ENCODE measurements at places on chromosomes 16 and 17.

- peak; percentile 19 for DNase-seq
Measured at GRCh38 chr17:17523001-17523730, 27.0 kb upstream of the RASD1 start.

- no peak for DNase-seq
Measured at GRCh38 chr17:75227729-75228128, 22.2 kb downstream of the NUP85 start.

DNA sequence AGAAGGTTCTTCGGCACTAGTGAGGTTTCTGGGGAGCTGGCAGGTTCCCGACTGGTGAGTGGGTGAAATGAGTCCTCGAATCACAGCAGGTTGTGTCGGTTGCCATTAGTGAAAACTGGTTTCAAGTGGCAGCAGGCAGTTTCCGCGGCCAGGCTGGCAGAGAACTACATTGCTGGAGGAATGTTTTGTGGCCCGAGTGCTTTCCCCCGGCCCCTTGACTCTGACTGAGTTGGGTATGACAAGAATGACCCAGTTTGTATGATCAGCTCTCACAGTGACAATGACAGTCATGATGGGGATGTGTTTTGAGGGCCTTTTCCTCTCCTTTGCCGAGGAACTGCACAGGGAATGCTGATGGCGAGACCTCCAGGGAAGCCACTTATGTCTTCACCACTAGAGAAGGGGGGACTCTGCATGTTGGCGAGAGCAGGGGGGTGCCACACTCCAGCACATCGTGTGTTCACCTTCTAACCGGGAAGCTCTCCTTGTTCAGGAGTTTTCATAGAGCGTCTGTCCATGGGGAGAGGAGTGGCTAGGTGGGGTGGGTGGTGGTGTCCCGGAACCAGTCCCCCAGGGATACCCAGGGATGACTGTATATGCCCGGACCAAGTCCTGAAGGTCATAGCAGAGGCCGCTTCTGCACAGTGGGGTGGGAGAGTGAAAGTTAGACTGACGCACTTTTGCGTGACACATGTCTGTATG lies 206.0 kb upstream of the CHMP6 start:
- DNase-seq: no peak

DNA sequence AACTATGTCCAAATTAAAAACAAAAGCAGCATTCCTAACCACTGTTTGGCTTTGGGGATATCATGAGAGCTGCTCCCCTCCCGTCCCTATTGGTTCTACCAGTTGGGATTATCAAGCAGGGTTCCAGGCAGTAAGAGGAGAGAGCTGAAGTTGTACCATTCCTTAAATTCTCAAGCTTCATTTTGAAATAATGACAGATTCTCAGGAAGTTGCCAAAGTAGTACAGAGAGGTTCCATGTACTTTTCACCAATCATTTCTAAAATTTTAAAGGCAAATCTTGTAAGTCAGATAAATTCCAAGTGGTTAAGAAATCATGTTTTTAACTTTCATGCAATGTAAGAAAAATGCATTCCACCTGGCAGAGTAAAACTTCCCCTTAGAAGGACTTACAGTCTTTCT lies 36.9 kb downstream of the TEX2 start:
- DNase-seq: peak; percentile 16

GRCh38 chr17:77489239-77489892 lies 348.6 kb downstream of the SEC14L1 start:
- DNase-seq: no peak

DNA sequence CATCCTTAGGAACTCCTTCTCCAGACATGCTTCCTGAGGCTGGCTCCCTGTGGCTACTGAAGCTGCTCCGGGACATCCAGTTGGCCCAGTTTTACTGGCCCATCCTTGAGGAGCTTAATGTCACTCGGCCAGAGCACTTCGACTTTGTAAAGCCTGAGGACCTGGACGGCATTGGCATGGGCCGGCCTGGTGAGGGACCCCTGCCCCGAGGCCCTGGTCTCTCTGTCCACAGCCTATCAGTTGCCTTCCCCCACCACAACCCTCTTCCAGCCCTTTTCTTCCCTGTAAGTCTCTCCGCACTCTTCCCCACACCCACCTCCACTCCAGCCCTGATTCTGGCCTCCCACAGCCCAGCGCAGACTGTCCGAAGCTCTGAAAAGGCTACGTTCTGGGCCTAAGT lies 2.0 kb downstream of the TNK1 start:
- DNase-seq: no peak

DNA sequence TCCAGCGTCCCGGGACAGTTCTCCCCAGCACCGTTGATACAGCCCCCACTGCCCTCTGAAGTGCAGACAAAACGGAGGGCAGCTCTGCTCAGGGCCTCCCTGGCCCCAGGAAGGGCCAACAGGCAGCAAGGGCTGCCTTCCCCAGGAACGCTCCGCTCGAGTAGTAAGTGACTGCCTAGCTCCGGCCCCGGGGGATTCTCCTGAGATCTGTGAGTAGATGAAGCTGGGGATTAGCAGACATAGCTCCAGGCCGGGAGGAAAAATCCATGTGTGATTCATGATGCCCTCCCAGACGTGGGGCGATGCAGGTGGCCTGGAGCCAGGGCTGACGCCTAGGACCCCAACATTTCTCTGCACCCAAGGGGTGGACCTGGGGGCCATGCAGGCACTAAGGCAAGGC lies 85.3 kb downstream of the ENGASE start:
- no peak for DNase-seq

- no peak for DNase-seq
Measured at GRCh38 chr16:12749076-12749475, 54.6 kb downstream of the CPPED1 start.

DNA sequence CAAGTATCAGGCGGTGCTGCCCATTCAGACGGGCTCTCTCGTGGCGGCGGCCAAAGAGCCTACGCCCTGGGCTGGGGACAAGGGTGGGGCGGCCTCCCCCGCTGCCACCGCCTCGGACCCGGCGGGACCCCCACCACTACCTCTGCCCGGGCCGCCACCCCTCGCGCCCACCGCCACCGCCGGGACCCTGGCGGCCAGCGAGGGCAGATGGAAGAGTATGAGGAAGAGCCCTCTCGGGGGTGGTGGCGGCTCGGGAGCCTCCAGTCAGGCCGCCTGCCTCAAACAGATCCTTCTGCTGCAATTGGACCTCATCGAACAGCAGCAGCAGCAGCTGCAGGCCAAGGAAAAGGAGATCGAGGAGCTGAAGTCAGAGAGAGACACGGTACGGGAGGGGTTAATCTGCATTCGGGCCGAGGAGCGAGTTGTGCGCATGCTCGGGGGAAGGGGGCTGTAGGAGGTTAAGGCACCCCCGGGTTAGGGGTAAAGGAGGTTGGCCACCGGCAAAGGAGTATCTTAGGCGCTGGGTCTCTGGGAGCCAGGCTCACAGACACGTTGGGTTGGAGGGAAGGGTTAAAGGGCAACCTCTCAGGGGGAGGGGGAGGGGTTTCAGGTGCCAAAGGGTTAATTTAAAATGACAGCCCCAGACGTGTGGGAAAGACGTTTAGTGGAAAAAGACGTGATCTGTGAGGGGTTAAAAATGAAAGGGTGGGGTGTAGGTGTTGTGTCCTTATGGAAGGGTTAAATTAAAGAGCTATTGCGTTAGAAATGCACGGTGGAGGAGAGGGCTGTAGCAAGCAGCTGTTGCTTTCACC lies 1.4 kb downstream of the MSL1 start:
- peak; percentile 54 for DNase-seq

GRCh38 chr17:40602445-40603443 lies 37.5 kb upstream of the CCR7 start:
- no peak for DNase-seq

GRCh38 chr17:7318121-7318860 lies 3.1 kb upstream of the GPS2 start:
- no peak for DNase-seq

DNA sequence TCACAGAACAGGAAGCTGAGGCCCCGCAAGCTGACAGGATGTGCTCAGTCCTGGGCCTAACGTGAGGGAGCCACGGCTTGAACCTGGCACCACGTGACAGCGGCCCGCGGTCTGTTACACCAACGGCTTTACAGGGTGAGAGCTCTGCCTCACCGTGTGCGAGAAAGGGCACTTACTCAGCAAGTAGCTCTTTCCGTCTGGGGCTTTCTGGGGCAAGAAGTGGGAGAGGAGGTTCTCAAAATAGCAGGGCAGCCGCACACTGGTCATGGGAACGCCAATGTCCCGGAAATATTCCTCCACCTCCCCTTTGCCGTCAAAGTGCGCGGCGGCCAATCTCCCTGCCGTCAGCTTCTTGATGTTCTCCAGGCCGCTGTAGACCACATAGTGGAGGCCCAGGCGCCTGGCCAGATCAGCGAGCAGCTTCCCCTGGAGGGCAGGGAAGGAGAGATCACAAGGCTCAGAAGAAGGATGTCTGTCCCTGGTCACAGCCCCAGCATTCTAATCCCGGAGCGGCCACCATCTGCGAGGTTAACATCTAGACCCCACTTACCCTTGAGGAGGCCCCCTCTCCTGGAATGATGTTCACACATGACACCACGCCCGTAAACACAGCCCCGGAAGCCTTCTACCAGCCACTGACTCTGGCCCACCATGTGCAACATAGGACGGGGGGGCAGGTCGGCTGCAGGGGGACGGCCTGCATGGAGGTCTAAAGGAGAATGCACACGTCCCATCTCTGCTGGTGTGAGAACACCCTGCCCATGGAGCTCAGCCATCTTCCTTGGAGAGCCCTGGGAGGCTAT lies 8.2 kb downstream of the NMRAL1 start:
- no peak for DNase-seq

GRCh38 chr17:8954339-8954738 lies 11.2 kb downstream of the PIK3R5 start:
- DNase-seq: no peak

DNA sequence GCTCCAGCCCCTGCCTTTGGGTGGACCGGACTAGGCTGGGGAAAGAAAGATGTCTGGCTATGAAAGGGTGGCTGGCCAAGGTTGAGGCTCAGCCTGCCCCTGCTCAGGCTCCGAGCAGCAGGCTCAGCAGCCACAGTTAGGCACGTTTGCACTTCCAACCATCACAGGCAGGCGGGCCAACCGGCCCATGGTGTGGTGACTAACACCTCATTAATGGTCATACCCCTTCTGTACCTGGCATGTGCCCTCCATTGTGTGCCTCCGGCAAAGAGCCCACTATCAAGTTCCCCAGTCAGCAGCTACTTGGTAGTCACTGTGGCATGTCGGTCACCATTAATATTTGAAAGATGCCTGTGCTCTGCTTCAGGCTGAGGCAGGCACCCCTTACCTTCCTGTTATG lies 6.7 kb downstream of the TBC1D24 start:
- DNase-seq: no peak

- DNase-seq: no peak
Measured at GRCh38 chr16:57689762-57690558, 4.6 kb upstream of the DRC7 start.

DNA sequence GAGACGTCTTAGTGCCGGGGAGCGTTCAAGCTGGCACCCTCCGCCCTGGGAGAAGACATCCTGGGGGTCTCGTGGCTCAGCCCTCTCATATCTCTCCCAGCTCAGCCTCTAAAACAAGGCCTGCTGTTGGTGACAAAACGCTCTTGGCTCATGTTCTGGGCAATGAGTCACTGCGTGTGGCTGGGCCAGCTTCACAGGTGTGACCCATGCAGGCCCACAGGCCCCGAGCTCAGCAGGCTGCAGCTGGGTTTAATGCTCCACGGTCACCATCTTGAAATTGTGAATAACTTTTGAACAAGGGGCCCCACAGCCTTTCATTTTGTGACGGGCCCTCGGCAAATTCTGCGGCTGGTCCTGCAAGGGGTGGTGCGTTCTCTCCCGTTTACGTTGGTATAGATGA lies 22.4 kb downstream of the GAA start:
- DNase-seq: peak; percentile 36

DNA sequence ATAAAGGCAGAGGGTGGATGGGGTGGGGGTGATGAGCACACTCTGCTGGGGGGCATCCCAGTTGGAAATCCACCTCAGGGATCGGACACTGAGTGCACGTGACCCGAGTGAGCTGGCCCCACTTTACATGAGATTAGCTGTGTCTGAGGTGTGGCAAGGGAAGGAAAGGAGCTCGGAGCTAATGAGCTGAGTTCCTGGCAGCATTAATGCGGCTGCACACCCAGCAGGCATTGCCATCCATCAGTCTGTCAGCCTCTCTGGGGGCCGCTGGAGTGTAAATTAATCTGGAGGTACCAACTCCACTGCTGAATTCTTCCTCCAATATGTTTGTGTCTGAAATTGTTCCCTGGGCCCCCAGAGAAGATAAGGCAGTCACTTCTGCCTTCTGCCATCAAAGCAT lies 65.5 kb downstream of the HS3ST2 start:
- no peak for DNase-seq

- no peak for DNase-seq
Measured at GRCh38 chr16:54579106-54579728, 292.6 kb upstream of the IRX3 start.

GRCh38 chr17:9239793-9240658 lies 218.7 kb downstream of the NTN1 start:
- DNase-seq: peak; percentile 74

DNA sequence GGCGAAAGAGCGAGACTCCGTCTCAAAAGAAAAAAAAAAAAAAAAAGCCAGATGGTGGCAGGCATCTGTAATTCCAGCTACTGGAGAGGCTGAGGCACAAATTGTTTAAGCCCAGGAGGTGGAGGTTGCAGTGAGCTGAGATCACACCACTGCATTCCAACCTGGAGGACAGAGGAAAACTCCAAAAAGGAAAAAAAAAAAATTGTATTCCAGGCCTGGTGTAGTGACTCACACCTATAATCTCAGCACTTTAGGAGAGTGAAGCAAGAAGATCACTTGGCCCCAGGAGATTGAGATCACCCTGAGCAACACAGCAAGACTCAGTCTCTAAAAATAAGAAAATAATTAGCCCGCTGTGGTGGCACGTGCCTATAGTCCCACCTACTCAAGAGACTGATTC lies 20.1 kb downstream of the HBQ1 start:
- DNase-seq: peak; percentile 74

DNA sequence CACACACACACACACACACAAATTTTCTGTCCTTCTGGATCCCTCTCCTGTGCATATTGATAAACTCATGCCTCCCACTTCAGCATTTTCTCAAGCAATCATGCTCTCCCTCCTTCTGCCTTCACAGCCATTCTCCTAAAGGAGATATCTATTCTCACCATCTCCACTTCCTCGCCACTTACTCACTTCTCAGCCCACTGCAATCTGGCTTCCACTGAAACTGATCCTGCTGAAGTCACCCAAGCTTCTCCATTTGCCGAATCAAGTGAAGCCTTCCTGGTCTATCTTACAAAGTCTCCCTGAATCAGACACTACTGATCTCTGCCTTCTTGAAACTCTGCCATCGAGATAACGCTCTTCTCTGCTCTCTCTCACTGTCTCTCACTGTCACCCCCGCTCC lies 54.0 kb upstream of the GNAO1 start:
- DNase-seq: no peak

Data from fibroblast of skin of right biceps (primary cell).